ENCODE measurements at places on chromosomes 13 and 19.

DNA sequence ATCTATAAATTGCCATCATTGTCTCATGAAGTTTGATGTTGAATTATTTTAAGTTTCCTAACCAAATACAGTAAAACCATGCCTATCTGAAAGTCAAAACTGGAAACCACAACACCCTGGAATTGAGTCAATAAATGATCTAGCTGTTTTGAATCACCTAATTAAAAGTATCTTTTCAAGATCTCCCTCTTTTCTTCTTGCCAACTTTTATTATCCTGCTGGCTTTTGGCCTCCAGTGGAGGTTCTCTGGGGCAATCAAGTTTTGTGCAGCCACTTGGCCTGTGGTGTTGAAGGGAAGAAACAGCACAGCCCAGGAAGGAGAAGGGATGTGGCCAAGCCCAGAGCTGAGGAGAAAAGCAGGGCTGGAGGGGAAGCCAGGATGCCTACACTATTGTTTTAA, 255.4 kb downstream of the COG6 start:
- DNase-seq = no peak

GRCh38 chr19:33998302-33998701, 174.0 kb upstream of the LSM14A start:
- DNase-seq = no peak

DNA sequence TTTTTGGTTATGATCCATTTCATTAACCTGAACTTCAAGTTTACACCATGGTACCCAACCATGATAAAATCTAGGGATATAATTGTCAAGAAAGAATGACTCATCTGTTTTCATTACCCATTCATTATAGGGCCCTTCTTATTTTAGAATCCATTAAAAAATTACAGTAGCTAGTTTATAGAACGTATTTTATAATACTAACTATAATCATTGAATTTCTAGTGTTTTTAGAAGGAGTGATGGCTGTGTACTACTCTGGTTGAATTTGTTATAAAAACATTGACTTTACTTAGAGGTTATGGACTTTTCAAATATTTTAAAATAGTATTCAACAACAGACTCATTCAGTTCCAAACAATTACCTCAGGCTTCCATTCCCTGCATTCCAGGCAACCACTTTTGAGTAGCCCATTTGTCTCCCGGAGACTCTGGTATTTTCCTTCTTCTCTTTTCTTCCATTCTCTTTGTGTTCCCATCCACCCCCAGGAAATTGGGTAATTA, 71.9 kb upstream of the KLF12 start:
- no peak for DNase-seq

DNA sequence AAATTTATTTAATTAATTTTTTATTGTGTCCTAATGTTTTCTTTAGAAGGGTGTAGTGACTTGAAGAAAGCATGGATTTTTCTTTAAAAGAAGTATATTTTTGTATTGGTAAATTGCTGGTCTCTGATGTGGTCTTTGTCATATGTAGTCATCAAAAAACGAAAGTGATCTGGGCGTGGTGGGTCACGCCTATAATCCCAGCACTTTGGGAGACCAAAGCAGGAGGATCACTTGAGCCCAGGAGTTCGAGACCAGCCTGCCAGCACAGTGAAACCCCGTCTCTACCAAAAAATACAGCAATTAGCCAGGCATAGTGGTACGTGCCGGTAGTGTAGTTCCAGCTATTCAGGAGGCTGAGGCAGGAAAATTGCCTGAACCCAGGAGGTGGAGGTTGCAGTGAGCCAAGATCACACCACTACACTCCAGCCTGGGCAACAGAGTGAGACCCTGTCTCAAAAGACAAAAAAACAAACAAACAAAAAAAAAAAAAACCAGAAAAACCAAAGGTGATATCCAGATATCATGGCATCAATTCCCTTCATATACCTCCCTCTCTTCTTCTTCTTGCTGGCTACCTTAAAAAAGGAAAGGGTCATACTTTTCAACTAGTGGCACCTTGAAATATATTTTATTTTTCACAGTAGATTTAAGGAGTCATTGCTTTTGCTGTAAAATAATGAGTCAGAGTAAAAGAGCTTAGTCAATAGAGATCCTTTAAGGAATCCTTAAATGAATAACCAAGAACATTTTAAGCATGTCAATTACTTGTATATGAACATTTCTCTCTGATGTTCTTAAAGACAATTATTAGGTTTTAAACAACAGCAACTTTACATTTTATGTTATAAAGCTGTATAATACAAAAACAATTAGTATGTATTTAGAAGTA, 19.9 kb downstream of the KCTD4 start:
- no peak for DNase-seq

- no peak for DNase-seq
These were observed 1627.0 kb downstream of the PCDH9 start for GRCh38 chr13:65603160-65603559.

DNA sequence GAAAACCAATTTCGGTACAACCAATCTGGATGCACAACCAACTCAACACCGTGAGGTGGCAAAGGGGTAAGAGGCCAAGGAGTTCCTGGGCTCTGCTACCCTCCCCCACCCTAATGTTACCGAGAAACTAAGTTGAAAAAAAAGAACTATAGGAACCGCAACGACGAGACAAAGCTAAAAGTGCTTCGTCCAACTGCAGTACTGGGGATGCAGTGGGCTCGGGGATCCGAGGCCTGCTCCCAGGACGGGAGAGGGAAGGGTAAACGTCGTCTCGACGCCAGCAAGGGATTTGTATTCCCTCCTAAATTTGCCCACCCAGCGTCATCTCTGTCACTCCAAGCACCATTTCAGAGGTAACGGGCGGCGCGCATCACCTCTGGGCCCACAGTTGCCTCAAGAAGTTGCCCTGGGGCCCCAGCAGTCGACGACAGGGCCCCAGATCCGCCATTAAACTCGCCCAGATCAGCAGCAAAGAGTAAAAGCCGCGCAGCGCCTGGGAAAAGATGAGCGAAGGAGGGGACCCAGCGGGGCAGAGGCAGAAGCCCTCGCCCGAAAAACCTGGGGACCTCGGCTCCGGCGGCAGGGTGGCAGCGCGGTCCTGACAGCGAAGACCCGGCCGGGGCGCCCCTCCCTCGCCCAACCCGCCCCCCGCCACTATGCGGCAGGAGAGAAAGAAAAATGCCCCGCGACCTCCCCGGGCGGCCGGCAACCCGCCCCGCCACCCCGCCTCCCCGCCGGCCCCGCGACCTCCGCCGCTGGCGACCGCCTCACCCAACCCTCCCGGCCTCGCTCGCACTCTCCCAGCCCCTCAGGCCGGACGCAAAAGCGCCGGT, 752 bp downstream of the ZMYM5 start:
- DNase-seq = peak; percentile 62

DNA sequence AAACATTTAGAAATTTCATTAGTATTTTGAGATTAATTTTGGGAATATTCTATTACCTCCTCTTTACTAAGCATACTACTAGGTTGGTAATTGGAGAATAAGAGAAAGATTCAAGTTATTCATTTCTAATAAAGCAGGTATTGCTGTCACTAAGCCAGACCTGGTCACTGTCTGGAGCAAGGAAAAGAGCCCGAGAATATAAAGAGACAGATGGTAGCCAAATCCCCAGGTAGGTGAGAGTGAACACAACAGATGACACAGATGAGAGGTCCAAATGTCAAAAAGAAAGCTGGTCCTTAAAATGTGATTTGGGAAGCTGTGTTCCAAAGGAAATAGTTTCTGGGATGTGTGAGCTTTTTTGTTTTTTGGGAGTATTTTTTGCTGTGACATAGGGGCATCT, 128.6 kb downstream of the ZNF100 start:
- no peak for DNase-seq

DNA sequence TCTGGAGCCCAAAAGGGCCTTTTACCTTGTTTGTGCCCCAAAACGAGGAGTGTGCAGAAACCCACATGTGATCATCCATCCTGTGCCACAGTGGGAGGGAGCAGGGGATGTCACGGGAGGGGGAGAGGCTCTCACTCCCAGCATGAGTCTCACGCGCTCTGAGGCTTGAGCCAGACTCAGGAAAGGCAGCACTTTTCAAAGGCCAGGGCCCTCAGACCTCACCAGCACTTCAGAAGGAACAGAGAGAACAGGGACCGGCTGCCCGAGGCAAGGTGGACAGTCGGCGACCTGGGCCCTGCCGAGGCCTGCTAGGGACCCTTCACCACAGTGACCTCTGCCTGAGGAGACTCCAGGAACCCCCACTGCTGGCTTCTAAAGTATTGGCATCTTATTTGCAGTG, 71.7 kb upstream of the WASF3 start:
- no peak for DNase-seq

GRCh38 chr13:68850160-68850559, 1257.5 kb upstream of the ATXN8OS start:
- no peak for DNase-seq

- DNase-seq = no peak
These were observed 316.7 kb upstream of the KLHL1 start for GRCh38 chr13:70424928-70425327.

DNA sequence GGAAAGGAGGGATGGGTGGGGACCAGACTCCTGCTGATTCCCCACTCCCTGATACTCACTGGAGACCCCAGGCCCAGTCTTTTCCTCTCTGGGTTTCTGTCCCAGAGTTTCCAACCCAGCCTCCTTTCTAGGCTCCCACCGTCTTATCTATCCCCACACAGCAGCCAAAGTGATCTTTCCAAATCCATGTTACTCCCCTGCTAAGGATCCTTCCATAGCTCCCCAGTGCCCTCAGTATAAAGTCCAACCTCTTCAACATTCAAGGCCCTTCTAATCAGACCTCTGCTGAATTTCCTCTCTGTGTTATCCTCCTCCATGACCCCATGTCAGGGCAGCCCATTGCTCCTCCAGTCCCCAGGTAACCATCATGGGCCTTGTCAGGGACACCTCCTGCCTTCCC, 1.3 kb upstream of the TGFB1 start:
- DNase-seq = no peak

GRCh38 chr13:113904411-113904810, 40.5 kb upstream of the GAS6 start:
- peak; percentile 53 for DNase-seq

GRCh38 chr13:83819611-83820010, 62.7 kb downstream of the SLITRK1 start:
- no peak for DNase-seq

- no peak for DNase-seq
These were observed 12.5 kb downstream of the ZNF611 start for GRCh38 chr19:52722062-52723003.

GRCh38 chr13:99555149-99555548, 53.9 kb downstream of the TM9SF2 start:
- no peak for DNase-seq

GRCh38 chr13:97460004-97460775, 26.2 kb downstream of the RAP2A start:
- no peak for DNase-seq

- peak; percentile 37 for DNase-seq
These were observed 13.7 kb downstream of the WBP4 start for GRCh38 chr13:41075034-41075433.

DNA sequence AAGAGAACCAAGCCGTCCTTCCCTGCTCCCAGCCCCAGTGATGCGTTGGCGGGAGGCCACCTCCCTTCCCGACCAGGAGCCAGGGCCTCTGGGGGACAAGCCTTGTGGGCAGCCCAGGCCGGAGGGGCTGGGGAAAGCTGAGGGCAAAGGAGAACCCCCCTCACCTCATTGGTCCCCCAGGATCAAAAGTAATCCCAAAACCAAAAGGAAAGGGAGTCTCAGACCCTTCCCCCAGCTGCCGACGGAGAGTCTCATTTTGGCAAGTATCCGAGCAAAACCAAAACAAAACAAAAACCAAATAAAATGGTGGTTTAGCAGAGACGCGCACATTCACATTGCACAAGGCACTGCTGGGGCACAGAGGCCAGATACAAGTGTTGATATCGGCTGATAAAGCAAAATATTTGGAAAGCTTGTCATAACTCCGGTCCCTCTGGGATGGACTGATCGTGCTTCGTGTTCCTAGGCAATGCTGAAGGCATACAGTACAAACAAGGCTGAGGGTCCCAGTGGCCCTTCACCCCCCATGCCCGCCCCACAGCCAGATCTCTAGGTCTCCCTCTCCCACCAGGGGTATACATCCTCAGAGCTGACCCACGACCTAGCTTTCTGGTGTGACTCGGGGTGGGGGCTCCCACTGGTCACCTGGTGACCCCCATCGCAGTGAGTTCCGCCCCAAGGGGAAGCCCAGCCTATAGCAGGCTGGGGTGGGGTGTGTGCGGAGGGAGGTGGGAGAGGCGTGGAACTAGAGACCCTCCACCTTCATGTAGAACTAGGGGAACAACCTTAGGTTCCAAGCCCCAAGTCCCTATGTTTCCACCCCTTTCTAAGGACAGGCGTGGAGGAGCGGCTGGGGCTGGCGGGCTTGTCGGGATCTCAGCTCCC, 2.1 kb downstream of the CEBPA start:
- no peak for DNase-seq

DNA sequence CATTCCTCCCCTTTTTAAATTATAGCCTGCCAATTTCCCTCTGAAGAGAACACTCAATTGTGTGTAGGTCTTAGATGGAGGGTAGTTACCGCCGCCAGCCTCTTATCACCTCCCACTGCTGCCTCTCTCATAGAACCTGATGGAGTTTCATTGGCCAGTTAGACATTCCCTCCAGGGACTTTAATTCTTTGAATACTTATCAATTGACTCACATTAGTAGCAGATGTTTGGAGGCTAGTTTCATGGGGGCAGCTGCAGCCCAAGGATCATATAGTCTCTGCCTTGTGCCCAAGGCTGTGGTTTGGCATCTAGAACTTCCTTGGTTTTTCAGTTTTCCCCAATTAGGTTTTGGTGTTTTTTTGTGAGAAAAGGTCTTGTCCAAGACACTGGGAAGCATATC, 318.9 kb upstream of the HTR2A start:
- no peak for DNase-seq

- DNase-seq = no peak
These were observed 81.7 kb downstream of the TNFRSF19 start for GRCh38 chr13:23651887-23652286.

- DNase-seq = no peak
These were observed 594 bp downstream of the ZNF146 start for GRCh38 chr19:36215276-36216123.

- DNase-seq = no peak
These were observed 189.0 kb upstream of the SOX1 start for GRCh38 chr13:111877906-111878305.
